ENCODE measurements at places on chromosomes 3 and 15.

GRCh38 chr15:89366656-89367393, 32.2 kb upstream of the POLG start:
- DNase-seq: no peak

- no peak for DNase-seq
Observed at GRCh38 chr3:182726258-182727142, 66.8 kb upstream of the ATP11B start.

DNA sequence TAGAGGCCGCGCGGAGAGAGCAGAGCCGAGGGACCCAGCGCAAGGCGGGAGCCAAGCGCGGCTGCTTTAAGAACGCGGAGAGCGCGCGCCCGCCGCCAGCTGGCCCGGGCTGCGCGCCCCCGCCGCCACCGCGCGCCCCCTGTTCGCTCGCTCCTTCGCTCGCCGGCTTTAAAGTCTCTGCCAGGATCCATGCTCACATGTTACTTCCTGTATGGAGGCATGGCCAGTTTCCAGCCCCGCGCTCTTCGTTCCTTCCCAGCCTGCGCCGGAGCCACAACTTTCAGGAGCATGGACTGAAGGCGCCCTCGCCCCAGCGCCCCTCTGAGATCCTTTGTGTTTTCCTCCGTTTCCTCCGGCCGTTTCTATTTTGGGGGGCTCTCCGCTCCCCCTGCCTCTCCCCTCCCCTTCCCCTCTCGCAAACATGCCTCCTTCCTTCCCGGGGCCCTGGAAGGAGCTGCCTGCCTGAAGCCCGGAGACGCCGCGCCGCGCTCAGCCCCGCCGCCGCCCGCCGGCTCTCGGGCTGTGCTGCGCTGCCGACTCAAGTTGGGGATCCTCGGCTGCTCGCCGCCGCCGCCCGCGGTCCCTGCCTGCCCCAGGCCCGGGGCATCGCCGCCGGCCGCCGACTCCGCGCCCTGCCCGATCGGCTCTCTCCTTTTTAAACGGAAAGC, at the start of gene PTPRG:
TSS of gene PTPRG (plus strand) at position 198 of the 668 bp plus-strand sequence. CDS start 717 bp downstream, outside the sequence.
- peak; percentile 45 for DNase-seq

GRCh38 chr3:59927056-59927455, 877.2 kb upstream of the CFAP20DC start:
- DNase-seq: no peak

DNA sequence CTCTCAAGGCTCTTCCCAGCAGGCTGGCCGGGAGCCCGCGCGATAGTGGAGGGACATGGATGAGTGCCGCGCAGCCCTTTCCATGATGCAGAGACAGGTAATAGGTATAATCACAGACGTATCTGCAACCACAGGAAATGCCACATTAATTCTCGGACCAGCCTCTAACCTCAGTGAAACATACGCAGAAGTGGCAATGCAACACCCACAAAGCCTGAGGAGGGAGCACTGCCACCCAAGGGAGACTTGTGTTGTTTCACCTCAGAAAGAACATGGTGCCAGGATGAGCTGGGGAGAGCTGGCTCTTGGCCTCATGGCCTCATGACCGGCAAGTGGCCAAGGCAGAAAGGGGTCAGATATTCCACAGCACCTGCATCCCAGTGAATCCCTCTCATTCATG, 39.0 kb downstream of the PGPEP1L start:
- DNase-seq: no peak

GRCh38 chr3:30408105-30408557, 198.3 kb upstream of the TGFBR2 start:
- DNase-seq: no peak

DNA sequence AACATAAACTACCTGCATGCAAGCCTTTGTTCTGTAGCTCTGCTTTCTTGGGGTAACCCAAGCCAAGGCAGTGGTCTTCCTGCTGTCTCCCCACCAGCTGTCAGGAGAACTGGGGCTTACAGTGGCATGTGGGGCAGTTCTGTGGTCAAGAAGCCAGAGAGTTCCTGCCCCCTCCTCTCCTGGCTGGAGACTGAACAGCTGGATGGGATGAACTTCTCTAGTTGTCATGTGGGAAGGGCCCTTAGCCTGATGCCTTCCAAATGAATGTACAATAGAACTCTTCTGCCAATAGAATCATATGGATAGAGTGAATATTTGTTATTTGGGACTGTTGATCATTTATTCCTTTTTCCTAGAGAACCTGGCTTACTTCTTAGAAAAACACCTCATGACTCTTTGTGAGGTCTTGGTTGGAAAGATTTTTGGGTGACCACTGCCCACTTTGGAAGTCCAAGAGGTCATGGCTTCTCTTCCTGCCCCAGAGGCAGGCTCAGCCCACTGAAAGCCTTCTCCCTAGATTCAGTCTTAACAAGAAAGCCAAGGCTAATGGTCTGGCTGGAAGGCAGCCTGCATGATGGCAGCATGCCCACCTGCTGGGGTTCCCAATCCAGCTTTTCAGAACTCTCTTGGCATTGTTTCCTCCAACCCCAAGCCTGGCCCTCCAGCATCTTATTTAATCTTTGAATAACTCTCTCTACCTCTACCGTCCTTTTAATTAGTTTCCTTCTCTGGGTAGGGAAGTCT, 462.9 kb upstream of the PROK2 start:
- DNase-seq: no peak

DNA sequence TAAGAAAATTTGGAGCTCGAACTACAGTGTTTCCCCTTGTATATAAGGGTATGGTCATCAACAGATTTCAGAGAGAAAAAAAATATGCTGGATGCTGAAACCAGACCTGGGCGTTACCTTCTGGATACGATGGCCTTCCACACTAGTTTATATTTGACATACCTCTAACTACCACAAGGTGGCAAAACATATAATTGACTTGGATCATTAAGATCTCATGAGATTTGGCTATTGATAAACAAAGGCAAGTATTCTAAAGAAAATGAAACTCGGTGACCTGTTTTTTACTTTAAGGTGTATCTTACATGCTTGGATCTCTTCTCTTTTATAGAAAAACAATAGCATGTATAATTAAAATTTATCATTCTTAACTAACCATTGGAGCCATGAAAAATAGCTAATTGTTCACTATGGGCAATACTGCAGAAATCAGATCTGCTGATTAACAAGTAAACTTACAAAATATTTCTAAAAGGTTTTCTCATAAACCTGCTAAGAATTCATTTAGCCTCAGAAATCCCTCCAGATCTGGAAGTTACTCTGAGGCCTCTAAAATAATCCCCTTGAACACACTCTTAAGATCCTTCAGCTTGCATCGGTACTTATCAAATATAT, 300.6 kb upstream of the KCNH8 start:
- DNase-seq: no peak

DNA sequence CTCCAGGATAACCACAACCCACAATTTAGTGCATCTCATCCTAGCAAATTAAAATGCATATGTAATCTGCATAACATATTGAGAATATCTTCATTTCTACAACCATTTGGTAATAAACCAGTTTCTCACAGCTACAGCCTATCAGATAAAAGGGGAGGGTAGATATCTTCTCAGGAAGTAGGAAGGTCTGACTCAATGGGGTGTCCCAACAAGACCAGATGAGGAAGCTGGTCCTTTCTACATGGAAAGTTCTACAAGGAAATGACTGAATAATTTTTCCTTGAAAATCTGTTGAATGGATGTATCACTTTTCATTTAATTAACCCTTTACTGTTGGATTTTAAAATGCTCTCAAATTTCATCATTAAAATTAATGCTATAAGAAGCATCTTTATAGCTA, 17.4 kb upstream of the TMPRSS7 start:
- no peak for DNase-seq

DNA sequence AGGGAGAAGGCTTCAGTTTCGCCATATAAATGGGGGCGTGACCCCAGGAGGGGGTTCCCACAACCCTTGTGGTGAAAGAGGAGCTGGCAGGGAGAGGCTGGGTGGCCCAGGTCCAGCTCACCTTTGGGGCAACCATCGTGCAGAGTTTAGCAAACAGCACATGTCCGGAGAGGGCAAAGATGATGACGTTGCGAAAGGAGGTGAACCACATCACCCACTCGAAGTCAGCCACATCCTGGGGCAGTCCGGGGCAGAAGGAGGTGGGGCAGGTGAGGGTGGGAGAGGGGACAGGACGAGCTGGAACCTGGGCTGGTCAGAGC, 3.7 kb downstream of the HHATL start:
- DNase-seq: no peak

DNA sequence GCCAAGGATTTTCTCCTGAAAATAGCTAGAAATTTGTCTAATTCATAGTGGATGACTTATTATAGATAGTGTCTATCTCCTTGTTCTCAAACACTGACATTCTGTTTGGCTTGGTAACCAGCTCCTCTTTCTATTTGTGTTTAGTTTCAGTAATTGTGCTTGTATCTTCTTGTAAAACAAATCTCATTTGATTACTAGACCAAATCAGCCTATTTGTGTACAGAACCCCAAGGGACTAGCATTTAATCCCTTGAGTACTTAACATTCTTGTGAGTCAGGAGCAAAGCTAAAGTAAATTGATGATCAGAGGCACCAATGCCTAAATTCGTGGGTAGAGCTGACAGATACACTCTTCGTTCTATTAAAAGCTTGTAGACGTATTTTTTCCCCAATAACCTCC, 306.5 kb upstream of the SLITRK3 start:
- no peak for DNase-seq

GRCh38 chr3:77042882-77043281, 3.0 kb downstream of the ROBO2 start:
- DNase-seq: no peak

GRCh38 chr15:77716632-77717332, 84.1 kb upstream of the LINGO1 start:
- DNase-seq: no peak

- no peak for DNase-seq
Observed at GRCh38 chr15:89414571-89414970, 79.9 kb upstream of the POLG start.

DNA sequence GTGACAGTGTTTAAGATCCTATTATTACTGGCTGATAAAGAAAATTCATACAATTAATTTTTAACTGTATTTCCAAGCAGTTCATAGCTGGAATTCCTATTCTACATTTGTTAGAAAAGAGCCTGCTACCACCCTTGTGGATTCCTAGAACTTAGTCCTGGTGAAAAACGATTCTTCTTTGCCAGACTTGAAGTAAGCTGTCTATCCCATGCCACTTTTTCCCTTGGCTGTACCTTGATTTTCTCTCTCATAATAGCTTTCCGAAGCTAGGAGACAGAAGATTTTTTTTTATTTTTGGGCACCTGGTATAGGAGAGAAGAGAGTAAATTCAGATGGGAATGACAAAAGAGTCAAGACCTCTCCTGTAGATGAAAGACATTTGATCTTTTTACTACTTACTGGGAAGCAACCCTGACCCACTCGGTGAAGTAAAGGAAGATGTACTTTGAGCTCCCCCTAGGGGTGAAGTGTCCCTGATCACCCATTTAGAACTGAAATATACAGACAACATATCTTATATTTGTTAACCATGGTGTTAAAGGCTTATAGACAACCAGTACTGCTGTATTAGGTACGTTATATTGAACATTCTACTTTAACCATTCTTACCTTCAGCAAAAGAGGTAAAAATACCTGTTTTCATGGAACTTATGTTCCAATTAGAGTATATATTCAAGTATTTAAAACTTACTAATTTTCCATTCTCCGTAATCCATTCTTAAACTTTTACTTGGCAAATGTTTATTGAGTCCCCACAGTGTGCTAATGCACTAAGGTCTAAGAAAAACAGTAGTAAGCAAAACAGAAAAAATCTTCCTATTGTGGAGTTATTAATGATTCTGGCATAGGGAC, 36.2 kb upstream of the C3orf38 start:
- peak; percentile 36 for DNase-seq

- no peak for DNase-seq
Observed at GRCh38 chr15:65792988-65793817, 1.1 kb upstream of the DENND4A start.

DNA sequence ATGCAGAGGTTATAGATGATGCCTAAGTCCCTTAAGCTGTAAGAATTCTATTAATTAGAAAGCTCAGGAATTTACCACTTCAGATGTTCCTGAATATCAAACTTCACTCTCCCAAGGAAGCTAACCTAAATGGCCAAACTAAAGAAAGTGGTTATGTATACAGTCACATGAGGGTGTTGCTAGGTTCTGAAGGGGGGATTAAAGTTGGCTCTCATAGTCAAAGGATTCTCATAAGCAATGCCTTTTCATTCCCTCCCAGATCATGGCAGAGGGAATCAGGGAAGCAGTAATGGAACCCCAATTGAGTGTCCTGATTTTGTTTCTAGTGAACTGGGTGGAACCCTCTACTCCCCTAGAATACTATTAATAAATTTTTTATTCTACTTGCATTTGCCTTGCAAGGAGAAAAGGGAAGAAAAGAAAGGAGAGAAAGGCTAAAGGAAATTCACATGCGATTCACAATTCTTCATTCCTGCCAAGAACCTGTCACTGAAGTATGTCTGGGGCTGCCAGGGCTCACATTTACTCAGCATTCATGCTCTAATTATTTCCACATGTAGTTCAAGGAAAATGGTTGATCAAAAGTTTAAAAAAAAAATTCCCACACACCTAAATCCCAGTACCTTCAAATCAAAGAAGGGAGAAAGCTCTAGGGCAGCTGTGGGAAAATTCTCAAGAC, 25.1 kb downstream of the FSTL1 start:
- no peak for DNase-seq

- no peak for DNase-seq
Observed at GRCh38 chr3:81998139-81998755, 236.8 kb upstream of the GBE1 start.

- no peak for DNase-seq
Observed at GRCh38 chr15:77628010-77628409, 4.7 kb downstream of the LINGO1 start.

DNA sequence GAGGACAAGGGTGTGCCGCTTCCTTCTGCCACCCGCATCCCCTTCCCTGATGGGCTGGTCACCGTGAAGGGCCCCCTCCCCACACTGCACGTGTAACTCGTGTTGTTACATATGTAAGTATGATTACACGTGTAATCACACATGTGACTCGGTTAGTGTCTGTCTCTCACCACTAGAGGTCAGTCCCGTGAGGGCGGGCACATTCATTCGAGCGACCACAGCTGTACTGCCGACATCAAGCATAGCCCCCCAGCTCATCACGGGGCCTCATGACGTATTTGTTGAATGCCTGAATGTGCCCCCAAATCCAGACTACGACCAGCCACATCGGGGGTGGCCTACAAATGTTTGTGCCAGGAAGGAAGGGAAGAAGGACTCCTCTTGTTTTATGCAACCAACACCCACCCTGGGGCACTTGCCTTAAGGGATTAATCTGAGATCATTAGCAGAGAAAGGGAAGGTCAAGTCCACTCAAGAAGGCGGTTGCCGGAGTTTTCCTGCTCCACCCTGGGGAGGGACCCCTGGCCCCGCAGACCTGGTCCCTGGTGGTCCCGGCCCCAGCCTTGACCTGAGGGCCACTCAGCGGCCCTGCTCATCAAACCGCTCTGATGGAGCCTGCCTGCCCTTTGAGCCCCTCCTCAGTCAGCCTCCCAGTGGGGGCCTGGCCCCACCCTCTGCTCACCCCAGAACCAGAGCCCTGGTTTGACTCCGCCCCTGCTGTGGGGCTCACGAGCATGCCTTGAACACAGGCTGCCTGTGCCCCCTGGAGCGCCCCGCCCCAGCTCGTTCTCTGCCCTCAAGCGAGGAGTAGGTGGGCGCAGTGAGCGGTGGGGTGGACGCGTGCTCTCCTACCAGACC, 52.8 kb downstream of the RGMA start:
- DNase-seq: no peak
